Activated CD8-positive, alpha-beta memory T cell treated with anti-CD3 and anti-CD28 coated beads, Interleukin-2, amount 50 U/mL, for 48 hours (primary cell): ENCODE measurements at places on chromosomes 5 and 9.

DNA sequence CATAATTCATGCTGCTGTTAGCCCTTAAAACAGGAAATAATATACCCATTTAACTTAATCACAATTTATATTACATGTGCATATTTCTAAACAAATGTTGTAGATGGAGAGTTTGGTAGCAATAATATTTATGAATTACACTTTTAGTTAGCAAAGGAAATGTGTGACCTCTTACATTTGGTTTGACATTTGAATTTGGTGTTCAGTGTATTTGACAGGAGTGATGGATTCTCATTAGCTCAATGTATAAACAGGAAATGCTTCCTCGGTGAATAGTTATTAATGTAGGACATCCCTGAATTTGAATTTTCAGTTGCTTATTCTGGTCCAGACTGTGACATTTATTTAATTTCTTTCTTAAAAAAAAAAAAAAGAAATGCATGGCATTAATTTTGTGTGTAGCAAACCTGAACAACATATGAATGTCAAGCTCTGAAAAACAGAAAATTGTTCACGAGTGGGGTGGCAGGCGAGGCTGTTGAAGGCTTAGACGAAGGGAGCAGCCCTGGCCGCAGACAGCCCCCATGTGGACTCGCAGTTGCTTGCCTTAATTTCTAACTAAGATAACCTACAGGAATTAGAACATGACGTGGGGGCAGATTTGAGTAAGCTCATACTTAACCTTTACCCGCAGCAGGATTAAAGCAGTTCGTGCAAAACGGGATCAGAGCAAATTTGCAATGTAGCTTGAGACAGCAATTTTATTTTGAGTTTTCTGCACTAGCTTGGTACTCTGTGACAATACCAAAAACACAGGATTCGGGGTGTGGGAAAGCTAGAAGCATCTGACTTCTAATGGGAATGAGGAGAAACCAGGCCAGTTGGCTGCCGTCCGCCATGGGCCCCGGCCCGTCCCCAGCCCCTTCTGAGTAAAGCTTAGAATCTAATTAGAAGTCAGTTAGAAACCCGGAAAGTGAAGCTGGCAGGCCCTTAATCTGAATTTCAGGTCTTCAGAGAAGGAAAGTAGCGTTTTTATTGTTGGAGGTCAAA, 134.3 kb downstream of the MACROH2A1 start:
- no peak for DNase-seq

GRCh38 chr5:157222506-157223230, 42.0 kb downstream of the ITK start:
- peak; percentile 80 for DNase-seq

DNA sequence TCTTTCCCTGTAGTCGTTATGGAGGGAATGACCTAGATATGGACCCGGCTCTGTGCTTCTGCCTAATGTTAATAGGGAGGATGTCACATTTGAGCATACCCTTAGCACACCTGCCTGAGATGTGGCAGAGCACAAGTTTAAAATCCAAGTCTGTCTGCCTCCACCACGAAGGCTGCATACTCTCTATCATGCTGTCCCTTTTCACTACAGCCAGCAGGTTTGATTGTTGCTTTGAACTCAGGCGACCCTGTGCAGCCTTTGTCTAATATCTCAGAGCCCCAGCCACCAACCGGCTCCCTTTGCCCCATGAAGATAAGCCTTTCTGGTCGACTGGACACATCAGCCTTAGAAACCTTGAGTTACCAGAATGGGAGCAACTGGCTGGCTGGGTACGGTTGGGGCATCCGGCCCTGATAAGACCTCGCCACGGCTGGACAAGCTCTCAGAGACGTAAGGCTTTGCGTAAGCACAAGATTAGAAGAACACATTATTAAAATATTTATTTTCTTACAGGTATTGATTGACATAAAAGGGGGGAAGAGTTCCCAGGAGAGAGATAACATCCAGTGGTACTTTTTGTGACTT, 222.0 kb upstream of the TRIM32 start:
- no peak for DNase-seq

DNA sequence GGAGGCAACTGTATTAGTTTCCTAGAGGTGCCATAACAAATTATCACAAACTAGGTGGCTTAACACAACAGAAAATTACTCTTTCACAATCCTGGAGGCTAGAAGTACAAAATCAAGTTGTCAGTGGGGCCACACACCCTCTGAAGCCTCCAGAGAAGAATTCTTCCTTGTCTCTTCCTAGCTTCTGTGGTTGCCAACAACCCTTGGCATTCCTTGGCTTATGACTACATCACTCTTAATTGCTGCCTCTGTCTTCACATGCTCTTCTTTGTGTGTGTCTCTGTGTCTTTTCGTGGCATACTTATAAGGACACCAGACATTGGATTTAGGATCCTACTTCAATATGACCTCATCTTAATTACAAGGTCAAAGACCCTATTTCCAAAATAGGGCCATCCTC, 327.5 kb downstream of the CHSY3 start:
- DNase-seq: no peak

- no peak for DNase-seq
Measured at GRCh38 chr9:110143485-110143884, 64.5 kb downstream of the C9orf152 start.

DNA sequence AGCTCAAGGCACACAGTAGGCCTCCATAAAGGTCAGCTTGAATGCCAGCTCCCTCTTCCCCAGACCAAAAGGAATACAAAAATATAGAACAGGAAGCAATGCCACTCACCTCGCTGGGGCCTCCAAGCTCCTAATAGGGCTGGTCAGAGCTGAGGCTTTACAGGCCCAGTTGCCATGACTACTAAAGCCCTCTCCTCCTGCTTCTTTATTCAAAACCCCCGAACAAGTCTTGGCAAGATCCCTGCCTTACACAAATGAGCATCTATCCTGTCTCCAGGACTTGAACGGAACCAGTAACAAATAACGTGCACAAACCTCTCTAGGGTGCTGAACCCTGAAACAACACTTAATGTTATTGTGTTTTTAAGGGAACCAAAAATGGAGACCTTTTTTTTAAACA, 136.3 kb downstream of the SIL1 start:
- DNase-seq: no peak

DNA sequence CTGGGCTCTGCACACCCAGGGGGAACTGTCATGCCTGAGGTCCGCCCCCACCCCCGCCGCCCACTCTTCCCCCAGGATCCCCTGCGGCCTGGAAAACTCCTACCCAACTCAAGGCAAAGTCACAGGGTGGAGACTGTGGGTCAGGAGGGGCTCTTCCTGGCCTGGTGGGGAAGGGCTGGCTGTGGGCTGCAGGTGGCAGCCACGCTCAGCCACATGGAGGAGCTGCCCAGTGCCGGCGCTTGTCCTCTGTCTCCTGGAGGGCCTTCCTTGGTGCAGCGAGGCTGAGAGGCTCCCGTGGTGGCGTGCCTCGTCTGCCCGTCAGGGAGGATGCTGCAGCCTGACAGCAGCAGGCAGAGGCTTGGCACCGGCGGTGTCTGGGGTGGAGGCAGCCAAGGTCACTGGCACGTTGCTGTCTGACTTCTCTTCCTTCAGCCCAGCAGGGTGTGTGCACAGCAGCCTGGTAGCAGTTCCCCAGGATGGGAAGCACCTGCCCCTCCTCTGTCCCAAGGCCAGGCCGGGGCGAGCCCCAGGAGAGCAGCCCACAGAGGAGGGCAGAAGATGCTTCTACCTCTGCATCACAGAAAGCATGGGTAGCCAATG, 78.1 kb downstream of the ADAMTS2 start:
- peak; percentile 29 for DNase-seq

DNA sequence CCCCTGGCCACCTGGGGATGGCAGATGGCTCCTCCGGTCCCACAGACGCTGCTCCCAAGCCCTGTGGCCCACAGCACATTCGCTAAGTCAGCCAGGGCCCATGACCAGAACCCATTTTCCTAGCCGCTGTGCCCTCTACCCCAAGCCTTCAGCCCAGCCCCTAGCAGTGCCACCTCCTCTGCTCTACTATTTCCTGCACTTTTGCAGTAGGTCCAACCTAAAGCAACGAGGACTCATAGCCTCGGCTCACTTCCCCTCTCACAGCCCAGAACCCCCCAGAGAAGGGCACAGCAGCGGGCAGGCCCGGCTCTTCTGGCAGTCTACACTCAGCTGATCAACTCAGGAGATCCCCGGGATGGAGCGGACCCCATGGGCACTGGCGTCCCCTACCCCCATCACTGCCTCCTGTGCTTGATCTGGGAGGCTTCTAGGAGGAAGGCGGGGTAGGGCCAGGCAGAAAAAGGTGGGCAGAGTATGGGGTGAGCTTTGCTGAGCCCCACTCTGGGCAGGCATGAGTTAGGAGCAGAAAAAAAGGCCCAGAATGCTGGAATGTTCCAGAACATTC, 111.2 kb downstream of the ZNF354C start:
- no peak for DNase-seq

GRCh38 chr5:139710319-139711066, 62.3 kb downstream of the CXXC5 start:
- DNase-seq: peak; percentile 71

GRCh38 chr9:36392489-36392888, 7.6 kb downstream of the RNF38 start:
- no peak for DNase-seq

DNA sequence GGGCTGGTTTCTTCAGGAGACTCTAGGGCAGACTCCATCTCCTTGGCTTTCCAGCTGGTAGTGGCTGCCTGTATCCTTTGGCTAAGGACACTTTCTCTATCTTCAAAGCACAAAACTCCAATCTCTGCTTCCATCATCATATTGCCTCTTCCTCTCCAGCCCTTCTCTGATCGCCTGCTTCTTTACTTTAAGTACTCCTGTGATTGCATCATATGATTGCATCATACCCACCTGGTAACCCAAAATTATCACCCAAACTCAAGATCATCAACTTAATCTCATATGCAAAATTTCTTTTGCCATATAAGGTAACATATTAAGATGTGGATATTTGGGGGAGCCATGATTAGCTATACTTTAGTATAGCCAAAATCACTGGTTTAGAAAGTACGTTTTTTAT, 1092.6 kb upstream of the CDH6 start:
- DNase-seq: no peak

- DNase-seq: no peak
Measured at GRCh38 chr5:100647461-100648230, 112.5 kb downstream of the FAM174A start.

GRCh38 chr5:151224372-151224771, 480 bp upstream of the CCDC69 start:
- DNase-seq: no peak

- DNase-seq: no peak
Measured at GRCh38 chr5:178216088-178216534, 11.8 kb downstream of the HNRNPAB start.

DNA sequence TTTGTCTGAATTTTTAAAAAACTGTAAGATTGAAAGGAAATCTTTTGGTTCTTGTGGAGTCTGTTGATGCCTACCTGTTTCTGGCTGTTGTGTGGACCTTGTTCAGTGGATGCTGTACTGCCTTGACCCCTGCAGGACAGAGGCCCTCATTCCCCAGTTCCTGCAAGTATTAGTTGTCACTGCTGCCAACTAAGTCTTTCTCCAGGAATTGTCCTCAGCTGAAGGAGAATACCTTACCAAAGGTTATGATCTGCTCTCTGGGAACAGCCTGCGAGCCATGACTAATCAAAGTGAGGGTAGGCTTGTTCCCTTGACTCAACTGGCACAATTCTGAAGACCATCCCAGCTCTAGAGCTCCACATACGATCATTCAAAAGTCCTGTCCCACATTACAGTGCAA, 145.3 kb upstream of the FST start:
- no peak for DNase-seq

DNA sequence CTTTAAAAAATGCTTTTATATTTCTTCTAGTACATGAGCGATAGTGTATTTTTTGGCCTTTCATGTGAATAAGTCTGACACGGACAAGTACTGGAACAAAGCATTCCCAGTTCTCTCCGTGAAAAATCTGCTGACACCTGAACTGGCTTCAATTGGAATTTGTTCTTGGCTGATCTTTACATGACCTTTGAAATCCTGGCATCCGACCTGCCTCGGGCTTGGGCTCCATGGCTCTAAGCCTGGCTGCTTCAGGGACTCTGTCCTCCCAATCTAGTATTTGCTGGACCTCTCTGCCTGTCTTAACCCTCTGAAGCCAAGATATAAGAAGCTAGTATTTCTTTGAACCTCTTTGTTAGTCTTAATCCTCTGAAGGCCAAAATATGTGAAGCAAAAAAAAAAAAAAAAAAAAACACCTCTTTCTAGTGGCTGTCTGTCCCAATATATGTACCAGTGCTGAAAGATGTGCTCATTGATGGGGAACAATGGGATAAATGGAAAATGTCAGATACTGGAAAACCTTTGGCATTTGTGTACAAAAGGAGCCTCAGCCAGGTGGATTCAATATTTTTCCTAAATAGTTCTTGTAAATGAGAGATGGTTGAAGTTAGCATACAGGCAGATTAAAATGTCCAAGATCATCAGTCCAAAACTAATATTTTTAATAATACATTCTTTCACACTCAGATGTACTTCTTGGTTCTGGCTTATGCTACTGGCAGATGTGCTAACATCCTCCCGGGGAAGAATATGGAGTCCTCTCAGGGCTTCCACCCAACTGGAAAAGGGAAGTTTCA, 470.6 kb downstream of the TUSC1 start:
- DNase-seq: no peak
